ENCODE measurements at places on chromosomes 4 and X.

GRCh38 chr4:101200561-101200960 lies 146.8 kb downstream of the PPP3CA start:
- DNase-seq: no peak

GRCh38 chr4:150243932-150244331 lies 165.7 kb downstream of the DCLK2 start:
- no peak for DNase-seq

GRCh38 chrX:97672138-97672537 lies 788.4 kb downstream of the RPA4 start:
- DNase-seq: peak; percentile 6

- DNase-seq: no peak
Measured at GRCh38 chrX:13374364-13374763, 54.5 kb upstream of the ATXN3L start.

DNA sequence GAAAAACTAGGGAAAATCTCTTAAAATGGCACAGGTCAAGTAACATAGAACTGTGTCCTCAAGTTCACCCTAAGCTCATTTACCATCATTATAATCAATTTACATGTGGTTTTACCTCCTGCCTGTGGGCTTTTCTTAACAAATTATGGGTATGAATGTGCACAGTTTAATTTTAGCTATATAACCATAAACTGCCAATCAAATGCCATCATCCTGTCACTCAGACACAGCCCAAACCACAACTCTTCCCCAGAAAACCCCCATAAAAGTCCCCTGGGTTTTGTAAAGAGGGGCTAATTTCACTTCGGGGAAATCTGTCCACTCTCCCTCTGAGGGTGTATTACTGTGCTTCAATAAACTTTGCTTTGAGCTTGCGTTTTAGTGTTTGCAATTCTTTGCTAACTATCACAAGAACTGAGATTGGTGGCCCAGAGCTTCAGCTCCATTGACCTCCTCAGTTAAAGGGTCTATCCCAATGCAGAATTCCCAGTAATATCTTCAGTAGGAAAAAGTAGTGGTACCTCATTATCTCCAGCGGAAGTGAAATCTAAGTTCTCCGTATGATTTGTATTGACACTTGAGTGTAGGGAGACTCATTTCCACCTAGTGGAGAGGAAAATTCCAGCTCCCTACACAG lies 394.6 kb downstream of the SPOCK3 start:
- no peak for DNase-seq

- DNase-seq: peak; percentile 69
Measured at GRCh38 chrX:135521405-135522131, 1.1 kb downstream of the INTS6L start.

GRCh38 chrX:131752493-131753198 lies 208.8 kb downstream of the OR13H1 start:
- DNase-seq: no peak

All from LNCaP clone FGC (cell line).